ENCODE measurements at places on chromosomes 3 and 15. TPM values are rescaled to one million over a fixed set of nuclear protein-coding genes. Genes with fewer than 3 reads are reported as not detected.

DNA sequence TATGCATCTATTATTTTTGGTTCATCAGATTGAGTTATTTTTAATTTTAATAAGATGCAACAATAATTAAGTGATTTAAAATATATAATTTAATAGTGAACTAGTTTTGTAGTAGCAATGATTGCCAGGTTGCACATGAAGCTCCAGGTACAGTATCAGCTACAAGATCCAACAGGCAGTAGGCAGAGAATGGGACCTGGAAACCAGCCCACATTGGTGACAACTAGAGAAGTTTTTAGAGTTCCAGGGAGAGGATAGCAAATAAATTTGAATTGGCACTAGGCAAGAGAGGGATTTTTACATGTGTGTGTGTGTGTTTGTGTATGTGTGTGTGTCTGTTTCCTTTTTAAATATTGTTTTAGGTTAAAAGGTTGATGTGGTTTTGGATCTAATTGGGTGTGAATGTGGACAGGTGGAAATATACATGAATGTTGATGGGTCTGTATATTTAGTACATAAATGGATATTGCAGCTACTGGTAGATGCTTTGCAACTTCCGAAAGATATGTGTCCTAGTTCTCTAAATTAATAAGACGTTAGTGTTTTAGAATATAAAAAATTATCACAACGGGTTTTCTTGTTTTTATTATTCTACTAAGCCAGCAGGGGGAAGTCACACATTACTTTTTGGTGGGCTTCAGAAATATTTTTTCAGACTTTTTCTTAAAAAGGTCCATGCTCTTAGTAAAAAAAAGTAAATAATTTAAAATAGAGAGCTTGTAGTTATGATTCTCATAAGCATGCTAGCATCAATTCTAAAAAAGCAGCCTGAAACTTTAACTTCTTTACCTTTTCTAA, 110.1 kb upstream of the GBE1 start:
- ATAC-seq: no peak

The ELL3 gene
- 1.8 TPM for total RNA-seq

DNA sequence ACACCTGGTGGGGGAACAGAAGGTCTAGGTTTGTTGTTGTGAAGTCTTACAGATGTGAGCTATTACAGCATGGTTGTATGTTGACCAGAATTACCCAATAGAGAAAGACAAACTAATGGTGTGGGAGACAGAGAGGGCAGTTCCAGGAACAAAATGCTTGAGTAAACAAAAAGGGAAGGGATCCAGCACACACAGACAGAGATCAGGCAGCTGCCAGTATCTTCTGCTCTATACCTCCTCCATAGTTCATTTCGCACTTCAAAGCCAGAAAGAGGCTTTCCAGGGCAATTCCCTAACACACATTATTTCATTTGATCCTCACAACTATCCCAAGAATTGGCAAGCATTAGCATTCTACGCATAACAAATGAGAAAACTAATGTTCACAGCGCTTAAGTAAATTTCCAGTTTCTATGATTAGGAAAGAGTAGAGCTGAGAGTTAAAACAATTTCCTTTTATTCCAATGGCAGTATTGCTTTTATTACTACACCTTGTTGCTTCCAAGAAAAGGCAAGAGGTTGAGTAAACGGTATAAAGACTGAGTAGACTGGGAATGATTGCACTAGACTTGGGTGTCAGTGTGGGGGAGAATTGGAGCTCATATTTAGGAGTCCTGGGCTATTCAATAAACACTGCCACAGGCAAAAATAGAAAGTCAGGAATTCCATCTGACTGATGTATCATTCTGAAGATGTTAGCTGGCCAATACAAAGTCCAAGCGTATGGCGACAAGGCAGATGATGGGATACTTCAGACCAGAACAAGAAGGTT, 39.7 kb upstream of the ZNF280D start:
- ATAC-seq: no peak

- ATAC-seq: no peak
Measured at GRCh38 chr15:41860049-41860828, 21.6 kb downstream of the PLA2G4B start.

DNA sequence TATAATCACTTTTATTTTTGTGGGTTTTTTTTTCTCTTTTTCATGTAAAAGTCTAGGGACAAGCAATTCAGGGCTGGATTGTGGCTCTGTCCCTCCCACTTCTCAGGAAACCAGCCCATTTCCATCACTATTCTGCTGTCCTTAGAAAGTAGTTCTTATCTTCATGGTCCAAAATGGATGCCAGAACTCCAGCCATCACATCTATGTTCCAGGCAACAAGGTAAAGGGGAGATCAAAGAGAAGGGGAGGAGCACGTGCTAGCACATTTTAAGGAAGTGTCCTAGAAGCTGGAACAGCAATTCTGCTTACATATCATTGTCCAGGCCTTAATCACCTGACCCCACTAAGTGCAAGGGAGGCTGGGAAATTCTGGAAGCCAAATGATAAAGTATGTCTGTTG, 181.1 kb upstream of the C2CD4B start:
- no peak for ATAC-seq

DNA sequence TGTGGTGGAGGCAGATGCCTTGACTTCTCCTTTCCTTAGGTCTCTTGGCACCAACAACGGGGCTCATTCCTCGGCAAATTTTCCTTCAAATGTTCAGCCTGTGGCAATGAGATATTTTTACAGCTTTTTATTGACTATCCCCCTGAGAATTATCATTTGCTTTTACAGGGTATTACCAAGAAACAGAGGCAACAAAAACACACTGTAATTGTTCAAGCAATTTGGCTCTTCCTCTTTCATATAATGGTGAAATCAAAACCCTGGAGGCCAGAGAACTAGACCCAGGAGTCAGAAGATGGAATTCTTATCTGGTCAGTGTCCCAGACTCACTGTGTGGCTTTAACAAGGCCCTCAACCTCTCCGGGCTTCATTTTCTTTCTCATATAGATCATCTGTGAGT, 40.1 kb downstream of the TRIM42 start:
- ATAC-seq: no peak

GRCh38 chr3:63613561-63613960, 38.9 kb upstream of the SNTN start:
- ATAC-seq: no peak

The COL6A5 gene
- total RNA-seq: not detected

GRCh38 chr3:155805204-155805801, 775 bp downstream of the C3orf33 start:
- no peak for ATAC-seq

DNA sequence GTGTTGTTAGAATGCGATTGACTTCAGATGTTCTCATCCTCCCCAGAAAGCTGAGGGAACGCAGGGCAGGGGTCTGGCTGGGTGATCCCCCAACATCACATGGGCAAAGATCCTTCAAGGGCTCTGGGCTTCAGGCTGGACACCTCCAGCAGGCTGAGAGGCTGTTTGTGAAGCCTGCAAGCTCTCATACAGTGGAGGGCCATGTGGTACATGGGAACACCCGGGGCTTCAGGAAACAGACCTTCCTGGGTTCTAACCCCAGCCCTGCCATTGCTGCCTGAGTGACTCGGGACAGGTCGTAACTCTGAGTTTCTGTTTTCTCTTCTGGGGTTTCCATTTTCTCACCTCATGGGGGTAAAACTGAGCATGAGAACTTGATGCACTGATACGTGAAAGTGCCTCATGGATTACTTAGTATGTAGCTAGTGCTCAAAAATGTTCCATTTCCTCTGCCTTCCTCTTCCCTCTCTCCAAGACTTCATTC, 81.2 kb downstream of the TLE3 start:
- ATAC-seq: no peak

GRCh38 chr3:44058022-44058867, 183.4 kb upstream of the TOPAZ1 start:
- ATAC-seq: peak; percentile 84

- ATAC-seq: no peak
Measured at GRCh38 chr15:76625267-76625666, 279.9 kb downstream of the SCAPER start.

GRCh38 chr15:89175617-89176191, 45.7 kb downstream of the RLBP1 start:
- no peak for ATAC-seq

DNA sequence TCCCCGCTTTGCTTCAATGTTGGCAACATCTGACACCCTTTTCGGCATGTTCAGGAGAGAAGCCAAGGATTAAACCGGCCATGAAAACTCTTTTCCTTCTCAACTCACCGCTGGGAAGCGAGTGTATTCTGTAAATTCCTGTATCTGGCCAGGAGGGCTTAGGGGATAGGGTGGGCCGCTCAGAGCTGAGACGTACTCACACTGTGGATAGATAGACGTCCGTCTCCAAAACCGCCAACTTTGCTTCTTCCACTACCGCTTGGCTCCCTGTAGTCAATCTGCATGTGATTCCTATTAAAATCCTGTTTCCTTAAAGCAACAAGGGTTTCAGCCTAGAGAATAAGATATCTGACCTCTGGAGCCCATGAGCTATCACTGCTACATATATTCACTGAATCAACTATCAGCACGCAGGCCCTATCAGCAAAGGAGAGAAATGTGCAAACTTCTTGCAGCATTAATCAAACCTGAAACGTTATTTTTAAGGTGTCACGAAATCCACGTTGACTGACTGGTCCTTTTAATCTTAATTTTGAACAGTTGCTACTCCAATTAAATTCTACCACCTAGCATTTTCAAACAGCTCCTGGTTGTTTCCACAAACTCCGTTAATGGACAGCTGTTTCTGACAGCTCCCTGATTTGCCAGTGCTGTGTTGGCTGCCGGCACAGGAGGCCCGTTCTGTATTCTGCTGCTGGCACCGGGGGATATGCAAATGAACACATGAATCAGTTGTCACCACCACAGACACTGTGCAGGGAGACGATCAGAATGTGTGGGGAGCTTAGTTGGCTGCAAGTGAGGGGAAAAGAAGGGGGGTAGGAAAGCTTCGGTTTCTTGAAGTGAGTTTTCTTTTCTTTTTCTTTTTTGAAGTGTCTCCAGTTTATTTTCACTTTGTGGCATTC, 438.9 kb upstream of the ARRDC4 start:
- ATAC-seq: peak; percentile 100

The SERINC4 gene
- total RNA-seq: 2.2 TPM

DNA sequence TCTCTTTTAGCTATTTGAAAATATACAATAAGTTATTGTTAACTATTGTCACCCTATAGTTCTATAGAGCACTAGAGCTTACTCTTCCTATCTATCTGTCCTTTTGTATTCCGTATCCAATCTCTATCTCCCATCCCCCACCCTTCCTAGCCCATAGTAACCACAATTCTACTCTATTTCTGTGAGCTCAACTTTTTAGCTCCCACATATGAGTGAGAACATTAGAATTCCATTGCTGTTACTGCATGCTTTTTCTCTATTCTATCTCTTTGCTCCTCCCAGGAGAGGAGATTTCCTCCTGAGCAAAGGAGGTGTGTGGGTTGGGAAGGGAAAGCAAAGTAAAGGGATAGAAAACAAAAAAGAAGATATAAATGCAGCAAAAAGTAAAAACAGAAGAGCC, 105.6 kb upstream of the SLC4A7 start:
- no peak for ATAC-seq

GRCh38 chr3:72270072-72270681, 485.2 kb upstream of the PROK2 start:
- ATAC-seq: peak; percentile 73

The PPARG gene
- 0.23 TPM for total RNA-seq

GRCh38 chr3:148173851-148174250, 523.9 kb upstream of the AGTR1 start:
- ATAC-seq: no peak

- no peak for ATAC-seq
Measured at GRCh38 chr15:85399627-85400026, 19.2 kb downstream of the AKAP13 start.

DNA sequence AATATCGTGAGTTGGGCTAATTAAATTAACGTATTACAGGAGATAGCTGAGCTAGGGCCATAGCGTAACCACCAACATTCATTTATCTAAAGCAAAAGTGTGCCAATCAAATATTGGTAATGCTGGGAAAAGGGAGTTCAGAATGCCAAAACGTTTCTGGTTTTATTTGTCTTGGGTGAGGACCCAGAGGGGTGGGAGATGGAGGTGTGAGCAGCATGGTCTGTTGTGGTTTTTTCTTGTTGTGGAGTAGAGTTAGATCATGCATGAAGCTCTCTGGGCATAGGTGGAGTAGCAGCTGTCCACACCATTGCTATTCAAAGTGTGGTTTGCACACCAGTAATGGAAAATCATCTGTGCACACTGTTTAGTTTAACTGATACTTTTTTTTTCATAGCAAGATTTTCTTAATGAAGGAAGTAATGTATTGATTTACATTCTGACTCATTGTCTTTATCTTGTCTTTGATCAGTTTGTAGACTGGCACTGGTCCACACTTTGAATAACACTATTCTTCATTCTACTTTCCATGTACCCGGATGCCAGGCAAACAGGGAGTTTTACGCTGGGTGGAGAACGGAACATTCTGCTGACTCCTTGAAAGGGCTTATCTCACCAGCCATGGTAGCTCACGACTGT, 50.8 kb upstream of the CRTC3 start:
- no peak for ATAC-seq

DNA sequence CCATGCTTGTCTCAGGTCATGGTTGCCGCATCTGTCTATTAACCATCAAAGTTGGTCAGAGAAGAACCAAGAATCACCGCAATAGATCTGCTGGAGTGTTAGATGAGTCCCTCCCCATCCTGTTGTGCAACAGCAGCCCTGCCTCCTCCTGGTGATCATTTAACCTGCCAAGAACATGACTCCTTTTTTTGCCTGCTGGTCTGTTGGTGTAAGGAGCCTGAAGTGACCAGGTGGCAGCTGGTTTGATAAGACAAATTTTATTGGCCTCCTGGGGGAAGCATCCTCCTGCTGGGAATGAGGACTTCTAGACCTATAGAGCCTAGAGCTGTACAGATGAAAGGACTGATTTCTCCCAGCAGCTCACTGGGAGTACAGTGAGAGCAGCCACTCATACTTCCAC, 43.5 kb upstream of the RAF1 start:
- no peak for ATAC-seq

The GOLGA8K gene
- total RNA-seq: 1.6 TPM

The CFAP91 gene
- 0.90 TPM for total RNA-seq

- ATAC-seq: no peak
Measured at GRCh38 chr3:74920721-74921350, 306.4 kb upstream of the CNTN3 start.

GRCh38 chr3:28278918-28279317, 37.5 kb downstream of the CMC1 start:
- no peak for ATAC-seq

- ATAC-seq: no peak
Measured at GRCh38 chr15:53710906-53711305, 48.6 kb downstream of the WDR72 start.

The BUB1B gene
- total RNA-seq: 4.6 TPM

The CSPG4 gene
- total RNA-seq: 0.13 TPM

The REC114 gene
- not detected for total RNA-seq

The GOLGA6A gene
- 0.14 TPM for total RNA-seq

The SAMMSON gene
- 0.36 TPM for total RNA-seq

DNA sequence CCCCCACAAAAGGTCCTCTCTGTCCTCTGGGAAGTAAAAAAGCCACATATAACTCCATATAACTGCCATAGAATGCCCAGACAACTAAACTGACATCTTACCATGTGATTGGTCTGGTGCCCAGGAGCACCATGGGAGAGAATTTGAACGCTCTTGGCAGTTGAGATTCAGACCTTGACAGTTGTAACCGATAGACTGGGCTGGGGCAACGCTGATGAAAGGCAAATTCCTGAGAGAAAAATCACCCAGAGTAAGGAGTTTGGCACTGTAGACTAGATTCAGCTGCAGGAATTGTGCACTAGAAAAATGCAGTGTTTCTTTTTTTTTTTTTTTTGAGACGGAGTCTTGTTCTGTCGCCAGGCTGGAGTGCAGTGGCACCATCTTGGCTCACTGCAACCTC, 240.5 kb downstream of the SOX2 start:
- no peak for ATAC-seq

Measured in motor neuron (in vitro differentiated cells).